ENCODE measurements at places on chromosomes 16 and 17.

GRCh38 chr17:40726919-40727318, 23.4 kb upstream of the KRT24 start:
- DNase-seq = no peak

DNA sequence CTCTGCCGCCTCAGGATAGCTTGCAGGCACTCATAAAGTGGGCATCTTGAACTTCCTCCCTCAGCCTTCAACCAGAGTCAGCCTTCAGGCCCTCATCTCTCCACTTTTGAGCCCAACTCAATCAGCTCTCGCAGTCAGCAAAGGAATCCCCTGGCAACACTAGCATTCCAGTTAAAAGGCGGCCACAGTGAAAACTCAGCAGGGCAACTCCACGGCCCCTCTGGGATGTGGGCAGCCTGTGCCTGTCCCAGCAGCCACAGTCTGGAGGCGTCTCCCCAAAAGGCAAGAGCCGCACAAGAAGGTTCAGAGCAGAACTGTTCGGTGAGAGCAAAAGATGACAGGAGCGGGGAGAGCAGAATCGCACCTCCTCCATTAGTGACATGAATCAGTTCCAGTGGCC, 9.0 kb downstream of the TMEM11 start:
- DNase-seq = no peak

GRCh38 chr16:85991856-85992255, 92.9 kb downstream of the IRF8 start:
- no peak for DNase-seq

GRCh38 chr16:75389096-75389690, 44.1 kb downstream of the CFDP1 start:
- DNase-seq = no peak

DNA sequence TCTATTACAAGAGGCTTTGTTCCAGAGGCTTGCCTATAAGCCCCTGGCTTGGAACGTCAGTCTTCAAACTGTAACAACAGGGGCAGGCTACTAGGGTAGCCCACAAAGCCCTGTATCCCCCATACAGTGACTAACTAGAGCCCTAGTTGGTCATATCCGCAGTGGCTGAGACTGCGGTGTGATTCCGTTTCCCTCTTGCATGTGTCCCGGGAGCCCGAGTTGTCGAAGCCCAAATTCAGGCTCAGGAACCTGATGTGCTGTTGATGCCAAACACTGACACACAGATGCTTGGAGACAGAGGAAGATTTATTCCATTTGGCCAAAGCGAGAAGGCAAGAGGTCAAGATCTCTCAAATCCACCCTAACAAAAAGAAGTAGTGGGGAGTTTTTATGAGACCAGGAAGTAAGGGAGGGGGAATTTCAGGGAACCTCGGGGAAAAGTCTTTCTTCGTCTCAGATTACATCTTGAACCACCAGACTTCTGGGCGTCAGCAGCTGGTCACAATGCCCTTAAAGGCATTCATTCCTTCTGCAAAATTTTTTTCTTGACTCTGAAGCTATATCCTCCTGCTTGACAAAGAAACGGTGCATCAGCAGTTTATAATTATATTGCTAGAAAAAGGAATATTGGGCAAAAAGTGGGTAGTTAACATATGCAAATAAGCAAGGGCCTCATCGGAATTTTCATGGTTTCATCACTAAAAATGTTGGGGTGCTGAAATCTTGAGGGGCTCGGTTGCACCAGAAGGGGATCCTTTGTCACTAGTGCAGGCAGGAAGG, 879 bp downstream of the SLFN5 start:
- DNase-seq = peak; percentile 67

DNA sequence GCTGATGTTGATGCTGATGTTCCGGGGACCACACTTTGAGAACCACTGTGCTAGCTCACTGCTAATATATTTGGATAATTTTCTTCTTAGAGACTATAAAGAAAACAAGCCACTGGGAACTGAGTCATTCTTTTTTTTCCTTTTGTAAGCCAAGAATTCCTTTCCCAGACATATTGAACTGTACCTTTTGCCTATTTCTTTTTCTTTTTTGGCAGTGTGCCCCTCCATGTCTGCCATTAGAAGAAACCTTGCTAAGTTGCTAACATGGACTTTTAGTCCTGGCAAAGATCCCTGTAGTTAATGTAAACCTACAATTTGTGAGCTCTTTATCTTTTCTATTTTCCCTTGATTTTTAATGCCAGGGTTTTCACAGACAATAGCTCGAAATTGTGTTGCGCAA, 17.3 kb upstream of the ERCC4 start:
- DNase-seq = peak; percentile 45

DNA sequence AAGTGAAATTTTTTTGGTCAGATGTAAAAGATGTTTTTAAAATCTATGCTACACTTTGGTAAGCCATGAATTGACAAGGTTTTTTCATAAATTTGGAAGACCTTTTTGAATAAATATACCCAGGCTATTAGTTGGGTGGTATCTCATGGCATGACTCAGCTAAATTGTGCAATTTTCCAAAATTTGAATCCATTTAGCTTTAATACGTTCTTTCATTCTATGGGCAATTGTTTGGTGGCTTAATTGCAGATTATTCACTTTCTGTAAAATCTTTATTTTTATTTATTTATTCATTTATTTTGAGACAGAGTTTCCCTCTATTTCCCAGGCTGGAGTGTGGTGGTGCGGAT, 82.8 kb upstream of the TNRC6A start:
- DNase-seq = no peak

- no peak for DNase-seq
These were observed 1.9 kb downstream of the PRKCB start for GRCh38 chr16:23837553-23838308.

- DNase-seq = no peak
These were observed 2.3 kb downstream of the SALL1 start for GRCh38 chr16:51148678-51149228.

GRCh38 chr16:69219279-69219678, 32.3 kb downstream of the SNTB2 start:
- DNase-seq = peak; percentile 21

DNA sequence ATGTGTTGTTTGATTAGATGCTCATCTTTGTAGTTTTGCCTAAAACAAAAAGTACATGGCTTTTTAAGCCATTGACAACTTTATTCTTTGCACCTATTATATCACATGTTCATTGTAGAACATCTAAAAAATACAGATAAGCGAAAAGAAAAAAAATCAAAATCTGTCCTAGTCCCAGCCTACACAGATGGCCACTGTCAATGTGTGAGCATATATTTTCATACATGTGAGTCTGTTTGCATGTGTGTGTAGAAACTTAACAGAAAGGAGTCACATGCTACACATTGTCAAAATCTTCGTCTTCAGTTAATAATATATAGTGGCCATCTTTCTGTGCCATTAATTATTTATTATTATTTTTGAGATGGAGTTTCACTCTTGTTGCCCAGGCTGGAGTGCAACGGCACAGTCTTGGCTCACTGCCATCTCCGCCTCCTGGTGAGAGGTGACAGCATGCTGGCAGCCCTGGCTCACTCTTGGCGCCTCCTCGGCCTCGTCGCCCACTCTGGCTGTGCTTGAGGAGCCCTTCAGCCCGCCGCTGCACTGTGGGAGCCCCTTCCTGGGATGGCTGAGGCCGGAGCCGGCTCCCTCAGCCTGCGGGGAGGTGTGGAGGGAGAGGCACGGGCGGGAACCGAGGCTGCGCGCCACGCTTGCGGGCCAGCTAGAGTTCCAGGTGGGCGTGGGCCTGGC, 68.5 kb upstream of the AMZ2 start:
- DNase-seq = no peak

- DNase-seq = peak; percentile 54
These were observed 146.8 kb downstream of the SEC14L1 start for GRCh38 chr17:77287432-77288068.

DNA sequence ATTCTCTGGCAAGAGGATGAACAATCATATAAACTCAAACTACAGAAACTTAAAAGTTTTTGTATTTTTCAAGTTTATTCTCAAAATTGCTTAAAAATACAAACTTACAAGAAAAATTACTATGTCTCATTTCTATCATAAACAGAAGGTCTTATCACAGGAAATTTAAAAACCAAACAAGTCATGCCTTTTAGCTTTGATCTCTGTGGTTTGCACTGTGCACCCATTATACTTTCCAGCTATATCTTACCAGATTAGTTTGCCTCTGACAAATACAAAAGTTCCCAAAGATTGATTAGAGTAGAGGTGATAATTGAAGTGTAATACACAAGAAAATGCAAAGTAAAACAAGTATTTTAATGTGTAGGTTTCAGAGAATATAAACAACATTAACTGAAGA, 117.4 kb downstream of the MYO1D start:
- DNase-seq = no peak

DNA sequence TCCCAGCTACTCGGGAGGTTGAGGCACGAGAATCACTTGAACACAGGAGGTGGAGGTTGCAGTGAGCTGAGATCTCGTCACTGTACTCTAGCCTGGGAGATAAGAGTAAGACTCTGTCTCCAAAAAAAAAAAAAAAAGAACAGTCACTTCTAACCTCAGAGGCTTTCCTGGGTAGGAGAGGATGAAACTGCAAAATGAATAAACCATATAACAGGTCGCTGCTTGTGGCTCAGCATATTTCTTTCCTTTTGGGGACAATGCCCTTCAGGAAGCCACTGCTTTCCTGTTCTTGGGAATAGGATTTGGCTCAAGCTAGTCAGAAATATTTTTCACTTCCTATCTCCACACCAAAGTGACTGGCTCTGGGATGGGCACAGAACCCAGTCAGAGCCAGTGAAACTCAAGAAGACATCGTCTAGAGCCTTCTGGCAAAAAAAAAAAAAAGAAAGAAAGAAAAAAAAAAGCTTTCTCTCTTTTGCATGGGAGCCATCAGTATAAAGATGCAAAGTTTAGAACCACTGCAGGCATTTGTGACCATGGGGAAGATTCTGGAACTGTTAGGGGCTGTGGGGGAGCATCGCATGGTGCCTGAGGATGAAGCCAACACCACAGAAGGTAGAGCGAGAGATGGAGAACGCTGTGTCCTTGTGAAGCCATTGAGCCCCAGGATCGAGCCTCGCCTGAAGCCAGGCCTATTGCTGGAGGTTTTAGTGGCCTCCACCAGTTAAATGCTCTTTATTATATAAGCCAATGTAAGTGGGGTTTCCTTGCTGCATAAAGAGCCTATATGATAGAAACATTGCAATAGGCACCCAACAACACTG, 71.8 kb upstream of the MRTFB start:
- DNase-seq = no peak

DNA sequence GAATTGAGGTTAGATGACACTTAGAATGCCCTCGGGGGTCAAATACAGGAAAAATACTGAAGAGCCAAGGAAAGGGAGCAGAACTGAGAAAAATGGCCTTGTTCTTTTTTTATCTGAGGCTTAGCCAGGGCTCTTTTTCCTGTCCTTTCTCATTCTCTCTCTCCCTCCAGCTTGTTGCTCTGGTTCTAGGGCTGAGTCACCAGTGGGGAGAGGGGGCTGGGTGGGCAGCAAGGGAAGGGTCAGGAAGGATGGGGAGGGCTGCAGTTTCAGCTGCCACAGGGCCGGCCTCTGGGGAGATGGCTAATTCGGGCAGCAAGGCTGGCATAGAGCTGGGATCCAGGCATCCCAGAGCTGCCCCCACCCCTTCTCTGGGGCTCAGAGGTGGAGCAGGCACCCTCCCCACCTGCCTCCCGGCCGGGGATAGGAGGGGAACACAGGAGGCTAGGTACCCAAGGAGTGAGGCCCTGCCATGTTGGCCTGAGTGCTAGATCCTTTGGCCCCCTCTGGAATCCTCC, 3.9 kb downstream of the ITGA3 start:
- peak; percentile 49 for DNase-seq

DNA sequence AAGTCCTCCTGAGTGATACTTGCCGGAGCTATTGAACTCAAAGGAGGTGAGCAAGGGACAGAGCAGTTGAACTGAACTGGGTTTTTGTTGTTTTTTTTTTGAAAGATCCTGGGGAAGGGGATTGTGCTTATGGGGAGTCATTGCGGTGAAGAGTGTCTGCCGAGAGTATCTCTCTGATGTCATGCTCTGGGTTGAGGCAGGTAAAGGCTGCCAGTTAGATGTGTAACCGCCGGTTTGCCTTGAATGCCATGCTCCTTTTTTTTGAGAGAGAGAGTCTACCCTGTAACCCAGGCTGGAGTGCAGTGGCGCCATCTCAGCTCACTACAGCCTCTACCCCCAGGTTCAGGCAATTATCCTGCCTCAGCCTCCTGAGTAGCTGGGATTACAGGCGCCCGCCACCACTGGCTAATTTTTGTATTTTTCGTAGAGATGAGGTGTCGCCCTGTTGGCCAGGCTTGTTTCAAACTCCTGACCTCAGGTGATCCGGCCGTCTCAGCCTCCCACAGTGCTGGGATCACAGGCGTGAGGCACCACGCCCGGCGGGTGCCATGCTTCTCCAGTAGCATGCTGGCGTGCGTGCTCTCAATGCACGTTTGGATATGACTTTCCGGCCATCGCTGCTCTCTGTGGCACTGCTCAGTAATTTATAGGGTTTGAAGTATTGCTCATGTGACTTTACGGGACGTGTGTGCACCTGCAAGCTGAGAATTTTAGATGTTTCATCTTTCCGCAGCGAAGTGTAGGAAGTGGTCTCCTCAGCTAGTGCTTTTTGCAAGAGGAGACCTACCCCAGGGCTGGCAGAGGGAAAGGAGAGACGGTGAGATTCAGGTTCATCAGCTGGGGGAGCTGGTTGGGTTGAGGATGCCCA, 8.5 kb downstream of the ZC3H18 start:
- no peak for DNase-seq

DNA sequence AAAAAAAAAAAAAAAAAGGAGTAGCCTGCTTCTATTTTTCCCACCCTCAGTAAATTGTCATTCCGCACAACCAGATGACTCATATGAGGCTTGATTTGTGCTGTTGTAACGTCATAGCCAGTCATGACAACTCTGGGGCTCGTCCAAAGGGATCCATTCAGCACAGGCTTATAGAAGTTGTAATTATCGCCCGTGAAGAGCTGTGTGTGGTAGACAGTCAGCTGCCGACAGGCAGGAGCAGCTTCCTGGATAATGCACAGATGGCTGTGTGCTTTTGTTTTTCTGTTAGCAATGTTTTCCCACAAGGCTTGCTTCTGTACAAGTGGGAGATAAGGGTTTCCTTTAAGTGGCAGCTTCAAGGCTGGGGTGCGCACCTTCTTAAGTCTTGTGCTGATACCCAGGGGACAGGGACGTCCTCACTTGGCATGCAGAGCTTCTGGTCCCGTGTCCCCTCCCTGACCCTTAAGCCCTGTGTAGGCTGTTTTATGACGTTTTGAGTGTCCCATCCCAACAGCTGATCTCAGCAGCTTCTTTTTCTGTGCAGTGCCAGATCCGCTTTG, 26.0 kb downstream of the SNX29 start:
- peak; percentile 84 for DNase-seq

DNA sequence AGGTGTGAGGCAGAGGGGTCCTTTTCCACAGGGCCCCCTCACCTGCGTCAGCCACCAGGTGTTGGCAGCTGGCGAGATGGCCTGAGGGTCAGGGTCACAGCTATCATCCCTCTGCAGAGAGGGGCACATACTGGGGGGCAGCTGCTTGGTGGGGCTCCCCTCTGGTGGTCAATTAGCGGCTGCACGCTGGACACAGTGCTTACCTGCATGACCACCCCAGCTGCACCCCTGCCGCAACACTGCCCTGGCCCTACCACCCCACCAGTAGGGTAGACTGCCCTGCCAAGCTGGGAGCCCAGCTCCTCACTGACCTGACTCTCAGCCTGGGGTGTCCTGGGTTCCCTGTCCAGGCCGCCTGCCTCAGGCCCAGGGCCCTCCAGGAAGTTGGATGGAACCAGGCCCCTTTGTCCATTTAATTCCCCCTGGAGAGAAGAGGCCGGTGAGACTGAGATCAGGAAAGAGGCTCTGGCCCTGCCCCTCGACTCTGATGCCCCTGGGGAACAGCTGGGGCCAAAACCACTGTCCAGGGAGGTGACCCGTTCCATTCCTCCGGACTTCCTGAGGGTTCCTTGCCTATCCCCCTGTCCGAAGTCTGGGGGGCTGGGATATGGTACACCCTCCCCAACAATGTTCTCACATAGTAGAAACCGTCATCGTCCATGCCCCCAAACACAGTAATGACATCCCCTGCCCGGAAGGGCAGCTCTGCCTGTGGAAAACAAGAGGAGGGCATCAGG, 23.7 kb downstream of the TSPOAP1 start:
- DNase-seq = no peak
